ENCODE measurements at places on chromosomes 13 and 19.

DNA sequence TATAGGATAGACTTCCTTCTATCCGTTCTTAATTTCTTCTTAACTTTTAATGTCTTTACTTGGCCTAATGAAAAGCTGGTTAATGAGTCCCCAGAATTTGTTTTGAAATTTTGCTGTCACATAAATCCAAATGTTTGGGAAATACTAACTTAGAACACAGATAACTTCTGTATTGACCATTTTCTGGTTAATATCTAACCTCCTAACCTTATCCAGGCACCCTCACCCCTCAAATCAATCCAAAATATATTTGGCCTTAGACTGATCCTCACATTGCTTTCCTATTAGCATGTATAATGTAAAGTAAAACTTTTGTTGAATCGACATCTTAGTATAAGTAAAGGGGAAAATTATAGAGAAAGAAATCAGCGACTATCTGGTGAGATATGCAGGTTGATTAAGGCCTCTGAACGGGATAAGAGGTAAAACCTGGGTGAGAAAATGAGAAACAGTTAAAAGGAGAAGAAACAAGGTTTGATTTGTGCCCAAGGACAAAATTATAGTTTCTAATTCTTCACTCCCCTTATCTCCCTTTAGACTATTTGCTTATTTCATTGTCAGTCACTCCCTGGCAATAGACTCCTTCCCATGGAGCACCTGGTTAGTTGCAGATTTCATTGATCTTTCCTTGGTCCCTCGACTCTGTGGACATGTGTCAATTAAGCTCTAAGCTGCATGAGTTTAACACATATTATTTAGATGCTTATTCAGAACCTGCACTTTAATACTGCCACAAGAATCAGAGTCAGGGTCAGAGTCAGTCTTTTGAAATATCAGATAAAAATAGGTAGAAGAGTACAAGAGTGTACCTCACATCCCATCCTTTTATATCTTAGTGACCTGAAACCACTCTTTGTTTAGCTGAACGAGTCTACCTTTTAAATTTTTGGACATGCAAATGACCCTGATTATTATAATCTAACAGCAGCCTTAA lies 119.2 kb upstream of the MLNR start:
- DNase-seq, result no peak

GRCh38 chr19:954672-955494 lies 29.0 kb downstream of the ARID3A start:
- DNase-seq, result no peak

DNA sequence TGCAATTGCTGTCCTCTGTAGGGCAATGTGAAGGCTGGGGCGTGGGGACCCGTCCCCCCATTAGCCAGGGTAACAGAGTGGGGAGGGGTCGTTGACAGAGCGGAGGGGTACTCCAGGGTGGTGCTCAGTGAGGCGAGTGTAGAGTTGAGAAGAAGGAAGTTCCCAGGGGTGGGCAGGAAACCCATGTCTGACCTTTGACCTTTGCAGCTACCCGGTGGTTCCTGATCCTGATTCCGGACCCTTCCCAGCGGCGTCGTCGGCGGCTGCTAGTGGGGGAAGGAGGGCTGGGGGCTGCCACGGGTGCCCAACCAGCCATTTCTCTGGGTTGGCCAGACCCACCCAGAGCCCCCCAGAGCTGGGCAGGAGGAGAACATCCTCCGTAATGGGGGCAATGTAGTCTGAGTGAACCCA lies 2.1 kb upstream of the PLVAP start:
- DNase-seq, result no peak

- no peak for DNase-seq
Observed at GRCh38 chr13:50945669-50946068, 36.1 kb downstream of the RNASEH2B start.

GRCh38 chr13:105847527-105848291 lies 687.8 kb downstream of the EFNB2 start:
- no peak for DNase-seq

- no peak for DNase-seq
Observed at GRCh38 chr13:95067303-95067702, 233.9 kb downstream of the ABCC4 start.

- DNase-seq, result no peak
Observed at GRCh38 chr19:5850743-5851293, 431 bp downstream of the FUT3 start.

DNA sequence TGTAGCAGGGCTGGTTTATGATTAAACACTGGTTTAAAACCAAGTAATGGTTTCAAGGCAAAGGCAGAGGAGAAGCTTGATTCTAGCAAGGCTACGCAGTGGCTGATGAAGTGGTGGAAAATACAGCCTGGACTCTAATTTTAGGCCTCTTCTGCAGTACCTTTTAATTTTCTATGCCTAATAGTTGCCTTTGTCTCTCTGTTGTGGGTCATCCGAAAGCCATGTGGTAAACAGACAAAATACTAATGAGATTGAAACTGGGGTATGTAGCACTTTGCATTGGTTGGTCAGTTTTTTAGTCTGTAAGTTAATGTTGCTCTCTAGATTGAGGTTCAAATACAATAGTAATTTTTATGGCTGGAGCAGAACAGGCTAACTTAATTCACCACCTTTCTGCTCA lies 3.3 kb downstream of the LMO7 start:
- no peak for DNase-seq

- DNase-seq, result no peak
Observed at GRCh38 chr13:70125693-70126092, 17.4 kb upstream of the KLHL1 start.

DNA sequence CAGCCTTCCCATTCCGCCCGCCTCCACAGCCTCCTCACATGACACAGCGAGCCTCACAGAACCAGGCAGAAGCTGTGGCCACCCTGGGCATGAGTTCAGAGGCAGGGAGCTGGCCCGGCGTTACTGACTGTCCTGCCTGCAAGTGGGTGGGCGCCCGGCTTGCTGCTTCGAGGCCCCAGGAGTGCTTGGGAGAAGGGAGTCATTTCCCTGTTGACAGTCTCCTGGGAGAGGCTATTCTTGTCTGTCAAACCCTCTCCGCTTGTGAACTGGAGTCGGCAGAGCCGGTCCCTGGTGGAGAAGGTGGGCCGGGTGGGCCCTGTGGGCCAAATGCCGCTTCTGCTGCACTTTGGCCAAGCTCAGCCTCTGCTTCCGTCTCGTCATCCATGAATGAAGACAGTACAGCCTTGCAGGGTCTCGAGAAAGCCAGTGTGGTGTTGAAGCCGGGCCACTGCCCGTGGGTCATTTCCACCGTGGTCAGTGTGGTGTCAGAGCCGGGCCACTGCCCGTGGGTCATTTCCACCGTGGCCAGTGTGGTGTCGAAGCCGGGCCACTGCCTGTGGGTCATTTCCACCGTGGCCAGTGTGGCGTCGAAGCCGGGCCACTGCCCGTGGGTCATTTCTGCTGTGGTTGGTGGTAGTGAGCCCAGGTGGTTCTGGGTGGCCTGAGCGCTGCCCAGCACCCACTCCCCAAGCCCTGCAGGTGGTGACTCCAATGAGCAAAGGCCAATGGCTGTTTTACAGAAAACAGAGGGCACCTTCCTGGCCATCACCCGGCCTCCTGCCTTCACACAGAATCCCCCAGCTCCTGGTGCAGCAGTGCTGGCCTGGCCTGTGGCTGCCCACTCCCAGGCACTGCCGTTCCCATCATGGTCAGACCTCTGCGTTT lies 13.5 kb upstream of the F7 start:
- DNase-seq, result no peak

DNA sequence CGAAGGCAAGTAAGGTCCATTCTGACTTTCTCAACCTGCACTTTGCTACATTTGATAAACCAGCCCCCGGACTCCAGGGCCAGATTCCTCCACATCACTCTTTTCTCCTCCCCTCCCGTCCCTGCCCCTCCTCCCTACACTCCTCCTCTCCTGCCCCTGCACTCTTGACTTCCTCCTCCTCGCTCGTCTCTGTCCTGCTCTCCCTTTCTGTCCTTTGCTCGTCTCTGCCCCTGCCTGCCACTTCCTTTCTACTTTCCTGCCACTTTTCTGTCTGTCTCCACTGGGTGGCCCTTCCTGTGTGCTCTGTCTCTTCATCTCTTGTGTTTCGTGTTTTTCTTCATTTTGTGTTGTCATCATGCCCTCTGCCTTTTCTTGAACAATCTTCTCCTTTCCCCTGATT lies 7.0 kb downstream of the U2AF2 start:
- DNase-seq, result no peak

GRCh38 chr19:41408256-41408655 lies 10.6 kb downstream of the BCKDHA start:
- DNase-seq, result no peak

- DNase-seq, result peak; percentile 75
Observed at GRCh38 chr19:52336117-52336790, at the start of gene ZNF610. Gene ZNF610 (plus strand): TSS chr19:52336243. CDS start chr19:52349173, 12,930 bp downstream.

GRCh38 chr19:2494084-2494446 lies 18.1 kb downstream of the GADD45B start:
- no peak for DNase-seq

GRCh38 chr13:78714717-78715116 lies 55.8 kb upstream of the OBI1 start:
- DNase-seq, result no peak

DNA sequence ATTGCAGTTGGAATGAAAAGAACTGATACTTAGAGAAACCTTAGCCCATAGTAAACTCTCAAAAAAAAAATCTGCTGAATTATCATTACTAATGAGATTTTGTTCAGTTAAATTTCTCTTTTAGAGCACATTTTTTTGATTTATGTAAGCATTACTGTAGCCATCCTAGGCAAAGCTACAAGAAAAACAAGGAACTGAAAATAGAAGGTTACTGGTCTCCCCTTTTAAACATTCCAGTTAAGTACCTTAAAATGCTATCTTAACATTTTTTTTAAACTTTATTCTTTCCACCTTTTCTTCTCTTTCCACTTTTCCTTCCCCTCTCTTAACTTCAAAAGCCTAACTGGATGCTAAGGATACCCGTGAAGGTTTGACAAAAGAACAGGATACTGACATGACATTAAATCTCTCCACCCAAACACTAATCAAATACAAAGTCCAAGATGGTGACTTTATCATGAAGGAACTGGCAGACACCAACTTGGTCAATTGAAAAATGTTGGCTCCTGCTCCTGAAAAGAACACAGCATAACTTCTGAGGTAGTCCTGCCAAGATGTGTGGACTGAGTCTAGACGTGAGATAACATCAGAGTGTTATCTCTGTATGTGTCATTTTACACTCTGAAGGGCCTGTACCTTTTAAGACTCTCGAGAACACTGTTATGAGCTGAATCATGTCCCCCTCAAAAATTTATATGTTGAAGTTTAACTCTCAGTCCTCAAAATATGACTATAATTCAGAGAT lies 29.5 kb upstream of the SACS start:
- DNase-seq, result no peak

GRCh38 chr13:31012655-31013024 lies 80.2 kb downstream of the TEX26 start:
- no peak for DNase-seq
